HAP-1 (cell line): ENCODE measurements at places on chromosomes 4 and X.

- DNase-seq = no peak
Observed at GRCh38 chr4:10773010-10773409, 88.4 kb upstream of the CLNK start.

- DNase-seq = peak; percentile 63
Observed at GRCh38 chrX:138191998-138192397, 519.5 kb downstream of the FGF13 start.

DNA sequence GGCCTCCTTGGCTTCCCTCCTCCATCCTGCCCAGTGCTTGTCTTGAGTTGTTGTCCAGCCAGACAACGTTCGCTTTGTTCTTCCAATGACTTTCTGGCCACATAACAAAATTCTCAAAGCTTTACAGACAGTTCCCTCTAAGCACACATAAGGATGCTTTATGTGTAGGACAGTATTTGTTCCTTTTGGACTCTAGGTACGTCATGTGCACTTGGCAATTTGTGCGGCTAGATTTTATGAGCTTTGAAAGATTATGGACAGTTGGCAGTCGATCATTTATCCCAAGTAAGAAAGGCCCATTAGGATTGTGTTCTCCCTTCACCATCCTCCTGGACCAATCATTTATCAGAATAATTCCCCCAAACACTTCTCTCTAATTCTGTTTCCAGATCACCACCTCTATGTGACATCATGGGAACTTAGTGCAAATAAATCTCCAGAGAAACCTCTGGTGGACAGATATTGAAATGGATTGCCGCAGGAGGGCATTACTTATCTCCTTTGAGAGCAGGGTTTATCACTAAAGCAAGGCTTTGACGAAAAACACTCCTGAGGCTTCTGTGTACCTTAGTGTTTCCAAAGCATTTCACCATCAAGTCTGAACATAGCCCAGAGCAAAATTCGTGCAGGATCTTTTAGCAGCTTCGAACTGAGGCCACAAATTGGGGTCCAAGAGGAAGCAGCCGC is 77.4 kb upstream of the BMPR1B start:
- no peak for DNase-seq

- no peak for DNase-seq
Observed at GRCh38 chrX:22534643-22535042, 261.9 kb downstream of the CBLL2 start.

DNA sequence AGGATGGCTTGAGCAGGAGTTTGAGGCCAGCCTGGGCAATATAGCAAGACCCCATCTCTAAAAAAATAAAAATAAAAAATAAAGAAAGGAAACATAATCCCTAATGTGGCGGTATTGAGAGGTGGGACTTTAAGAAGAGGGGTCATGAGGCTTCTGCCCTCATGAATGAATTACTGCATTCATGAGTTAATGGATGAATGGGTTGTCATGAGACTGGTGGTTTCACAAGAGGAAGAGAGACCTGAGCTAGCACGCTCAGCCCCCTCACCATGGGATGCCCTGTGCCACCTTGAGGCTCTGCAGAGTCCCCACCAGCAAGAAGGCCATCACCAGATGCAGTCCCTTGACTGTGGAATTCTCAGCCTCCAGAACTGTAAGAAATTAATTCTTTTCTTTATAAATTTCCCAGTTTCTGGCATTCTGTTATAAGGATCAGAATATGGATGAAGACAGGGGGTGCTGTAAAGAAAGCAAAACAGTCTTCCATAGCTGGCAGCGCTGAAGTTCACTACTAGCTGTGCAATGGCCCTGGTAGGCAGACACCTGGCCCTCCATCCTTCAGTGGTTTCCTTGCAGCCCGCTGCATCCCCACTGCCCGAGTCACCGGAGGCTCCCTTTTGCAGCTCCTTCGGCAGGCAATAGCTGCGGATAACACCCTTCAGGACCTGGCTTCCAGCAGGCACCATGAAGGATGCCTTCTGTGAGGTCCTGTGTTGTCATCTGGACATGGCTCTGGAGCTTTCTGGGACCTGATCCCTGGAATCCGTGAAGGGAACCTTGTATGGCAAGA is 44.8 kb upstream of the NSG1 start:
- no peak for DNase-seq

GRCh38 chrX:115311601-115312001 is 22.1 kb downstream of the LUZP4 start:
- DNase-seq = no peak

DNA sequence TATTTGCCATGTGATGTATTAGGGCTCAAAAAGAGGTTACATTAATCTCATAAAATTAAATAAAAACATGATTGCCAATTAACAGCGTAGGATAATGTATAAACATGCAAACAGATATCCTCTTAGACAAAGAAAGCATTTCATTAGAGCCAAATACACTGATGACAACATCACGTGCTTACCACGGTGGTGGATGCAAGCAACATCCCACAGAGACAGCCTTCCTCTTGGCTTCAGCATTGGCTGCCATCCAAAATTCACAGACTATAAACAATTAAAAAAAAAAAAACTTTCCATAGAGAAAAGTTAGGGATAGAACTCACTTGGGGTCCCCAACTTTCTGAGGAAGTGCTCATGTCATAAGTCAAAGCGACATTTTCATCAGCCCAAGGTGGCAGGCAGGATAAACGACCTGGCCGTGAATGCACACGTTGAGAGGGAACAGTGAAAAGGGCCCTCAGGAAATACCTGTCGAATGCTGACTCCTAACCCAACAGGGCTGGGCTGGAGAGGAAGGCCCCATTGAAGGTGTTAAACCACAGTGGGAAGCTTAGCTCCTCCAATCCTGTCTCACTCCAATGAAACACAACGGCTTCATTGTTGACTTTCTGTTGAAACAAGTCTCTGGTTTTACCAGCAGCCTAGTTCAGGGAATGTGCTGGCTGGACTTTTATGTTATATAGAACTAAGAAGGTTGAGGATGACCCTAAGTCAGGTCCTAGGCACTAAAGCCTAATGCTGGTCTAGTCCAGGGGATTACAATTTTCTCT is 48.4 kb downstream of the IDS start:
- DNase-seq = no peak

- no peak for DNase-seq
Observed at GRCh38 chr4:75726577-75726976, 2.2 kb downstream of the USO1 start.

- DNase-seq = no peak
Observed at GRCh38 chr4:176593943-176594342, 198.8 kb downstream of the VEGFC start.

GRCh38 chr4:76968937-76969336 is 19.4 kb downstream of the SEPTIN11 start:
- DNase-seq = no peak

GRCh38 chr4:112402098-112402497 is 104.9 kb downstream of the ALPK1 start:
- no peak for DNase-seq

DNA sequence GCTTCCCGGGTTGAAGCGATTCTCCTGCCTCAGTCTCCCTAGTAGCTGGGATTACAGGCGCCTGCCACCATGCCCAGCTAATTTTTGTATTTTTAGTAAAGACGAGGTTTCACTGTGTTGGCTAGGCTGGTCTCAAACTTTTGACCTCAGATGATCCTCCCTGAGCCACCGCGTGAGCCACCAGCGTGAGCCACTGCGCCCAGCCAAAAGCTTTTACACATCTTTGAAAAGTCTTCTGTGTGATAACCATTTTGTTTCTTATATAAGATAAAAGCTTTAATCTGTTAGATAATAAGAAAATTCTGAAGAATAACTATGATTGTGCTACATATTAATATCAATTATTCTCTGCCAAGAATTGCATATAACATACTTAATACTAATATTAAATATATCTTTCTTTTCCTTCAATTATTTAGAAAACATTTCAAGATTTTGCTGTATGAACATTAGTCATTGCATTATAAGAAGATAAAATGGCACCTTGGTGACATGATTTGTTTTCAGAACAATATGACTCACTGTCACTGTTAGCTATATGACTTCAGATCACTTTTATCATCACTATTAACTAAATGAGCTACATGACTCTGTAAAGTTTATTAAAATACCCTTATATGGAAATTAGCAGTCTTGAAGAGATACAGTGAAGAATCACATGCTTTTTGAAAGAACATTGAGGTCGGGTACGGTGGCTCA is 33.4 kb downstream of the RUFY3 start:
- no peak for DNase-seq

GRCh38 chr4:107747748-107748486 is 27.9 kb upstream of the PAPSS1 start:
- DNase-seq = no peak

DNA sequence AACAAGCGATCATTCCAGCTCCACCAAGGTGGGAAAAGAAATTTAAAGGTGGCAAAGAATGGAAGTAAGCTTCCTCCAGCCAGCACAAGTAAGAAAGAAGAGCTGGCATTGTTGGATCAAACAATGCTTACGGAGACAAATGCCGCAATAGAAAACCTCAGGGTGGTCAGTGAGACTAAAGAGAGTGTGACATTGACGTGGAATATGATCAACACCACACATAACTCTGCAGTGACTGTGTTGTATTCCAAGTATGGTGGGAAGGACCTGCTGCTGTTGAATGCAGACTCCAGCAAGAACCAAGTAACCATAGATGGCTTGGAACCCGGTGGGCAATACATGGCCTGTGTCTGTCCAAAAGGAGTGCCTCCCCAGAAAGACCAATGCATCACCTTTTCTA is 22.2 kb downstream of the LRIT3 start:
- DNase-seq = no peak

- no peak for DNase-seq
Observed at GRCh38 chr4:113524096-113524495, 237.4 kb downstream of the CAMK2D start.

DNA sequence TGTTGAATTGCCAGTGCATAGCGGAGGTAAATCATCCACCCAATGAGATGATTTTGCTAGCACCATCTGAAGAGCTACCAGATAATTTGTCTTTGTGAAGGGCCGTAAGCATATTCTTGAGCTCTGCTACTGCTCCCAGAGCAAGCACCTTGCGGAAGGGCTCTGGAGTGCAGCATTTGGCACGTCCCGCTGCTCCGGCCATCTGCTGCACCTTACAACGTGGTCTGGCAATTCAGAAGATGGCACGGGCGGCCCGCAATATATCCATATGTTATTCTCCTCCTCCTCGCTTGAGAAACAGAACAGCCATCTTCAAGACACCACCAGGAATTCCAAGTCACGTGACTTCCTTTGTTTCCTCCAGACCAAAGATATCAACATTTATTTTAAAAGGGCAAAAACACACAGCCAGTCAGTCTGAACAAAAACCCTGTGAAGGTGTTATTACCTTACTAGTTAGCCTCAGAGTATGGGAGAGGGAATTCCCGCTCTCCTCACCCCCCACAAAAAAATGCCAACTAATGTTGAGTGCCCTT is 1095.7 kb upstream of the TENM3 start:
- DNase-seq = no peak

DNA sequence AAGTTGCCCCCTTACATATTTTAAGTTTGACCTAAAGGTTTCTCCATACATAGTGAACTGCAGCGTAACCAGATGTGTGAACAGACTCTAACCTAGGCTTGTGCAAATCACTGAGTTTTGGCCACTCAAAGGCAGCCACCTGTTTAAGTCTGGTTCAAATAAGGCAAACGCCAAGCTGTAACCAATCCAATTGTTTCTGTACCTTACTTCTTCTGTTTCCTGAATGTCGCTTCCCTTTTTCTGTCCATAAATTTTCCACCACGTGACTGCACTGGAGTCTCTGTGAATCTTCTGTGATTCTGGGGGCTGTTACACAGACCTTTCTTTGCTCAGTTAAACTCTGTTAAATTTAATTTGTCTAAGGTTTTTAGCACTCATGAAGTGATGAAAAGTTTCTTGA is 618.8 kb downstream of the GLUD2 start:
- no peak for DNase-seq

DNA sequence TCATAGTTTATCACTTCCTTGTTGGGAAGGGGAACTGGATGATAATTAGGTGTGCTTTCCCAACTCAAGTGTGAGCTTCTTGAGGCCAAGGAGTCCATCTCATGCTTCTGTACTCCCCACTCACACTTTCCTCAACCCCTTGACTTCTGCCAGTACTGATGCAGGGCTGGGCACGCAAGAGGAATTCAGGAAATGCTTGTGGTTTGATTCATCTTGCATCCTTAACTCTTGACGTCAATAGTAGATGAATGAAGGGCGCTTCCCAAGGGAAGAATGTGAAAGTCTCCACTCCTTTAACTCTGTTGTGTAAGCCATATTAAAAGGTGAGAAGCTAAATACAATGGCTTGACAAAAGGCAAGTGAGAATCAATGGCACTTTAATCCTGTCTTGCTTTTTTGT is 101.8 kb downstream of the AGTR2 start:
- DNase-seq = no peak

- no peak for DNase-seq
Observed at GRCh38 chrX:46444011-46444410, 101.2 kb downstream of the ZNF674 start.

GRCh38 chr4:38684271-38684670 is 20.3 kb downstream of the KLF3 start:
- no peak for DNase-seq

- no peak for DNase-seq
Observed at GRCh38 chrX:63658920-63659319, 126.1 kb downstream of the ARHGEF9 start.

DNA sequence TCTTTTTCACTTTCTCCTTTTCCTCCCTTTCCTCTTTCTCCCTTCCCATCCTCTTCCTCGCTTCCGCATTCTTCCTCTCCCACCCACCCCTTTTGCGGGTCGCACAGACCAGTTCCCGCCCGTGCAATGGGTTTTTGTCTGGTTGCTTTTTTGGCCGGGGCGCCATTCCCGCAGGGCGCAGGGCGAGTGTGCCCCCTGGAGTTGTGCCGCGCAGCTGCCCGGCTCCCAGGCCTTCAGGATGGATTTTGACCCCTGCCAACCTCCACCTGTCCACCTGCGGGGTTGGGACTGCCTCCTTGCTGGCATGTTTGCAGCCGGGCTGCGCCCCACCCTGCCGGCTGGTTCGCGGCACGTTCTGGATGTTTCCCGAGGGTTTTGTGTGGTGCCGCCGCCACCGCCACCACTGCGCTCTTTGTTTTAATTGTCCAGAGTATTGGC is 578 bp upstream of the SEL1L3 start:
- DNase-seq = no peak

GRCh38 chr4:123672987-123673386 is 276.4 kb downstream of the SPRY1 start:
- DNase-seq = no peak

- DNase-seq = no peak
Observed at GRCh38 chrX:45623266-45623665, 422.6 kb upstream of the DIPK2B start.
